ENCODE measurements at places on chromosomes 5 and 9. TPM values are rescaled to one million over a fixed set of nuclear protein-coding genes. Genes with fewer than 3 reads are reported as not detected.

DNA sequence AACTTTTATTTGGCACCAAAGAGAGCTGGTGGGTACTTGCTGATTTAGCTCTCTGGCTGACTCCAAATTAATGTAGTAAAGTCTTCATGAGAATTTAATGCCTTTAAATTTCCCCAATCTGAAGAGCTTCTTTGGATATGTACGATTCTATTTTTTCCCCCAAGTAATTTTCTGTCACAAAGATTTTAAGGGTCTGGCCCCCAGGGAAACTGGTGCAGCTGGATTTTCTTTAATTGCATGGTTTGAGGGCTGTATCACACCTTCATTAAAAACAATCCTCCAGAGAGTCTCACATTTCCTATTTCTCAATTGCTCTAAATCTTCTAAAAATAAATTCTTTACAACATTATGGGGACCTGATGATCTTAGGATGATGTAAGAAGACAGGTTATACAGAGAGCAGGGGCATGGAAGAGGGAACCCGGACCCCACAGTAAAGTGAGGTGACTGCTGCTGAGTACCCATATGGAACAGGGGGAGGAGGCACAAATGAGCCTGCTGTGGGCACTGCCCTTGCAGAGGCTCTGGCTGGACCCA lies 158.9 kb downstream of the ENTREP1 start:
- DNase-seq, result no peak

DNA sequence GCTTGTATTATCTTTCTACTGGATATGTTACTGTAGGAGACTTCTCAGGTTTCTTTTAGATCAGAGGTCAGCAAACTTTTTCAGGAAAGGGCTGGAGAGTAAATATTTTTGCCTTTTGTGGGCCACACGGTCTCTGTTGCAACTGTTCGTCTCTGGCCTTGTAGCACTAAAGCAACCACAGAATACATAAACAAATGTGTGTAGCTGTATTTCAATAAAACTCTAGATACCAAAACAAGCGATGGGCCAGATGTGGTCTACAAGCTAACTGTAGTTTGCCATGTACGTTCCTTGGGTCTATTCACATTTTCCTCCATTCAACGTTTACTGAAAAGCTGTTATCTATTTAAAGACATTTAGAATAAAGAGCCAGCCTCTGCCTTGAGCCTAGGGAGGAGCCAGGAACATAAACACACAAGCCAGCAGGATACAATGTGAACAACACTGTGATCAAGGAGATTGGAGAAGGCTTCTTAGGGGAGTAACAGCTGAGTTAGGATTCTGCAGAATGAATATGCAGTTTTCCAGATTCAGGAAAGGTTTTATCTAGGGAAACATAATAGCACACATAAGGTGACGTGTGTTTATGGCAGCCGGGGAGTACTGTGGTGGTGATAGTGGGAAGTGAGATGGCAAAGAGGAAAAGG lies 33.0 kb upstream of the HOMER1 start:
- DNase-seq, result no peak

DNA sequence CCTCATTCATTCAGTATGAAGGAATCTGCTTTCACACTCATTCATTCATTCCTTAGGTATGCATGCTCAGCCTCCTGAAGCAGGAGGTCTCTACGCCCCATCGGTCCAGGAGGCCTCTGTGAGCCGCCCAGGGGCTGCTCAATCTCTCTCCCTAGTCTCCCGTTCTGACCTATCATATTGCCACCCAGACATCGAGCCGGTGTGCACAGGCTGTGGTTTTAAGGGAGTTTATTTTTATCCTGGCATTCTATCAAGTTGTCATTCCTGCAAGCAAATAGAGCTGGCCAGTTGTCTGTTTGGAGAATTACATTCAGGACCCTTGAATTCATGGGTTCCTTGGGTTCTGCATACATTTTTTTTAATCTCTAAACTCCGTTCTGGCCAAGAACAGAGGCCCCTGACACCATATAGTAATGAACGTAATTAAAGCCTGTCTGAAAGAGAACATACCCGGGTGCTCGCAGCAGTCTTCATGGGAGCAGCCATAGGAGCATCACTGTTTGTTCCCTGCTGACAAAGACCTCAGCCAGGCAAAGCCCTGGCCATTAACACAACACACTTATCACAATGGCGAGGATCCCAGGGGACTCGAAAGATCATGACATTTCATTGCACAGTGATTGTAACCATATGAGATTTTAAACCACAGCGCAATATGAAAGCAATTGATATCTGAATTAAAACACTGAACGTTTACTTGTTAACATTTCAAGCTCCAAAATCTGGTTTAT lies 80.9 kb downstream of the ADAMTS16 start:
- DNase-seq, result no peak

- no peak for DNase-seq
These were observed 52.4 kb downstream of the SLC44A1 start for GRCh38 chr9:105296877-105297287.

- DNase-seq, result peak; percentile 86
These were observed at the start of gene MEF2C for GRCh38 chr5:88883059-88883835. Gene MEF2C, minus strand, starts transcription at chr5:88883184. Its CDS starts 59,396 bp downstream, at chr5:88823788.

Gene GFPT2
- total RNA-seq, result 15.3 TPM

DNA sequence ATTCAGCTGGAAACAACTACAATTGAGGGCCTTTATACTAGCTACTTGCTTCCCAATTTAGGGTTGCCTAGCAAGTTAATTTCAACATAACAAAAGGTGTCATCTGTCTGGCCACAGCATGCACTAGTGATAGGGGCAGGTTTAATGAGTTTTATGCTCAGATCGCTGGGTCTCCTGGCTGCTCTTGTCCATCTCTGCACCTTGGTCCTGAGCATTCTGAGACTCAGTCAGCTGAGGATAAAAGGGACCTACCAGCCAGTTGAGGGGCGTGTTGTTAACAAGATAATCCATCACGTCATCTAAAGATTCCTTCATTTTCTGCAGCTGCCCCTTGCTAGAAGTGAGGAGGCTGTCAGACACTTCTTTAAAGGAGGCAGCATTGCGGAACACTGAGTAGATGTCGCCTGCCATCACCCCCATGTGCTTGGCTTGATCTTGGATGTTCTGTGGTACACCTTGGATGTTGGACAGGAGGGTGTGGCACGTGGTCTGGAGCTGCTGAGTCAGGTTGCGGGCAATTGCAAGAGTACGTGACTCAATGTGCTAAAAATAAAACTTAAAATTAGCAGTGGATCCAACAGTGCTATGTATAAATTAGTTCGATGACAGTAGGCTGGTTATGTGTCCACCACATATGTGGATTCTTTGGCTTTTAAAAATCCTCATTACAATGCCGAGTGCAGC lies 11.0 kb downstream of the PLIN2 start:
- DNase-seq, result peak; percentile 76

Gene KIF2A
- 9.8 TPM for total RNA-seq
